ENCODE measurements at places on chromosomes 1 and 21. TPM values are rescaled to one million over a fixed set of nuclear protein-coding genes. Genes with fewer than 3 reads are reported as not detected.
A peak's percentile ranks its signal among the peaks of the same experiment; 100 is the strongest.

DNA sequence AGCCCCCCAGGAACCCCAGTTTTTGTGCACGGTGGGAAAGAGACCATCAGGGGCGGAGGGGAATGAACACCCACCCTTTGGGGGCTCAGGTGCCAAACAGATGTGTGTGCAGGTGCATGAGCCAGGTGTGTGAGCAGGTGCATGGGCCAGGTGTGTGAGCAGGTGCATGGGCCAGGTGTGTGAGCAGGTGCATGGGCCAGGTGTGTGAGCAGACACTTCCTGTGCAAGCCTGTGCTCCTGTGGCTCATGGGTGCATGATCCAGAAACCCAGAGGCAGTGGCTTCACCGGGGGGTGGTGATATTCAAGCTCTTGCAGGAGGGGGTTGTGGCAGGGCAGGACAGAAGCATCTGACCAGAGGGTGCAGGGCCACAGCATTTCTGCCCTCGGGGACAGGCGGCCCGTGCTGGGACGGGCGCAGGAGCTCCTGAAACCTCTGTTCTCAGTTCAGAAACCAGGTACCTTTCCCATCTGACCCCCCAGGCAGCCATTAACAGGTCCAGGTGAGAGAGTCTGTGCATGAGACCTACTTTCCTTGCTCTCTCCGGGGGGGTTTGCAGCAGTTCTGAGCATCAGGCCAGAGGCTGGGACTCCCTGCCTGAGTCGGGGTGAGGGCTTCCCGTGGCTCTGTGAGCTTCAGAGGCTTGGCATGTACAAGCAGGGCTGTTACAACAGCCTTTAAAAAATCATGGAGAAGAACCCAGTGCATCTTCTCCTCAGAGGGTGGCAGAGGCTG is 29.1 kb downstream of the COL18A1 start:
- DNase-seq: no peak

Gene PCSK9
- 1.2 TPM for total RNA-seq

Gene FAAH
- 0.26 TPM for total RNA-seq

DNA sequence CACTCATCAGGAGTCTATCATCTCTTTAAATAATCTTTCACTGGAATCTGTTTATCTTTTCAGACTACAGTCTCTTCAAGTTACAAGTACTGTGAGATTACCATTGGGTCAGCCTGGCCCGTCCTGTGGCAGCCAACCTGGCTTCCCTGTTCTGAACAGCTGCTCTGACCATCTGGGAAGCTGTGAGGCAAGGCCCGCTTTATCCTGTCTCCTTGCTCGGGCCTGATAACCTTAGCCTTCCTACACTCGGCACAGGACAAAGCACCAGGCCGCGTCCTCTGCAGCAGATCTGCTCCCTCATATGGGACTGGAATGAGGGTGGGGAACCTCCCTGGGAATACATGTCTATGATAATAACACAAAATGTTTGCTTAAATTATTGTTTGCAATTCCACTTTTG is 113.3 kb downstream of the PTPN14 start:
- DNase-seq: peak; percentile 65

- no peak for DNase-seq
Measured at GRCh38 chr1:119621705-119622104, 26.4 kb downstream of the ZNF697 start.

Gene RUNX3
- not detected for total RNA-seq

DNA sequence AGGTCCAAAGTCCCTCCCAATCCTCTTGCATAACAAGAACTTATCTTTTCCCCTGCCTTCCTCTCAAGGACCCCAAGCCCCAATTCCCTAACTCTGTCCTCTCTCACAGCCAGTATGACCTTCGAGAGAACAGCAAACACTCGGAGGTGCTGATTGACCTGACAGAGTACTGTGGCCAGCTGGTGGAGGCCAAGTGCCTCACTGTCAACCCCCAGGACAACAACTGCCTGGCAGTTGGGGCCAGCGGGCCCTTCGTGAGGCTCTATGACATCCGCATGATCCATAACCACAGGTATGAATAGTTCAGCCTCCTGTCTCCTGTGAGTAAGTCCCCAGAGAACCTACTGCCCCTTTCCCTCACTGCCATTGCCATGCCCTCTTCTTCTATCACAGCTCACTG is 29.9 kb upstream of the TMEM222 start:
- peak; percentile 89 for DNase-seq

GRCh38 chr1:211588711-211589110 is 9.8 kb upstream of the SLC30A1 start:
- DNase-seq: no peak

DNA sequence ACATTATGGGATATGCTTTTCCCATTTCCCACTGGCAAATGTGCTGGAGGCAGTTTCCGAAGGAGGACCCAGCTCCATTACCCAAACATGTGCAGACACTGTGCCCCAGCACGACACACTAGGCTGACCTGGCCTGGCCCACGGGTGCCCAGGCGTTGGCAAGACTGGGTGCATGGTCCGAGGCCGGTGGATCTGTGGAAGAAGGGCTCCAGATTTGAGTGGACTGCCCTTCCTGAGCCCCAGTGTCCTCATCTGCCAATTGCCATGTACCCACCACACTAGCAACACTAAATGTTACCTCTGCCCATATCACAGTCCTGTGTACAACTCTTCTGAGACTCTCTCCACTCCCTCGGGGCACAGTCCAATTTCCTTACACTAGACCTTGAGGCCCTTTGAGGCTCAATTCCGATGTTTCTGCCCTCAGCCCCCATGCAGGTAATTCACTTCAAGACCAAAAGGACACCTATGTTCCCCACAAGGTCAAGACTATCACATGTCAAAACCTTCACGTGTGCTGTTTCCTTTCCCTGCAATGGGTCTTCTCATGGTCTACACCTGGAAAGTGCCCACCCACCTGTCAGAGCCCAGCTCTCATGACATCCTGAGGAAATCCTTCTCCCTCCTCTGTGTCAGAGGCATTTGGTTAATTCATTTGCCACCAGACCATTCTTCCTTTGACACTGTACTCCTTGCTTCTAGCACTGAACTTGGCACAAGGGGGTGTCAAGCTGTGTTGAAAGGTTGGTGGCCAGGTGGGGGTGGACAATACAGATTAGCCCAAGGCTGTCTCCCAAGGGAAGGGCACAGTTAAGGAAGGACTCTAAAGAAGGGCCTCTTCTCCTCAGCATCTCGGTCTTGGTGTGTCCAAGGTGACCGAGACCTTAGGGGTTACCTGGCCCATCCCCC is 124.9 kb downstream of the DMRTB1 start:
- no peak for DNase-seq

DNA sequence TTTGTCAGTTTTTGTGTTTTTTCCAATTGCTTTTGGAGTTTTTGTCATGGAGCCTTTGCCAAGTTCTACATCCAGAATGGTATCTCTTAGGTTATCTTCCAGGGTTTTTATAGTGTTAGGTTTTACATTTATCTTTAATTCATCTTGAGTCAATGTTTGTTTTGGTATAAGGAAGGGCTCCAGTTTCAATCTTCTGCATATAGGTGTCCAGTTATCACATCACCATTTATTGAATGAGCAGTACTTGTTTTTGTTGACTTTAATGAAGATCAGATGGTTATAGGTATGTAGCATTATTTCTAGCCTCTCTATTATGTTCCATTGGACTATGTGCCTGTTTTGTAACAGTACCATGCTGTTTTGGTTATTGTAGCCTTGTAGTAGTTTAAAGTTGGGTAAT is 1233.1 kb downstream of the PLA2G4A start:
- no peak for DNase-seq

- DNase-seq: no peak
Measured at GRCh38 chr1:210645582-210646257, 317.0 kb downstream of the HHAT start.

DNA sequence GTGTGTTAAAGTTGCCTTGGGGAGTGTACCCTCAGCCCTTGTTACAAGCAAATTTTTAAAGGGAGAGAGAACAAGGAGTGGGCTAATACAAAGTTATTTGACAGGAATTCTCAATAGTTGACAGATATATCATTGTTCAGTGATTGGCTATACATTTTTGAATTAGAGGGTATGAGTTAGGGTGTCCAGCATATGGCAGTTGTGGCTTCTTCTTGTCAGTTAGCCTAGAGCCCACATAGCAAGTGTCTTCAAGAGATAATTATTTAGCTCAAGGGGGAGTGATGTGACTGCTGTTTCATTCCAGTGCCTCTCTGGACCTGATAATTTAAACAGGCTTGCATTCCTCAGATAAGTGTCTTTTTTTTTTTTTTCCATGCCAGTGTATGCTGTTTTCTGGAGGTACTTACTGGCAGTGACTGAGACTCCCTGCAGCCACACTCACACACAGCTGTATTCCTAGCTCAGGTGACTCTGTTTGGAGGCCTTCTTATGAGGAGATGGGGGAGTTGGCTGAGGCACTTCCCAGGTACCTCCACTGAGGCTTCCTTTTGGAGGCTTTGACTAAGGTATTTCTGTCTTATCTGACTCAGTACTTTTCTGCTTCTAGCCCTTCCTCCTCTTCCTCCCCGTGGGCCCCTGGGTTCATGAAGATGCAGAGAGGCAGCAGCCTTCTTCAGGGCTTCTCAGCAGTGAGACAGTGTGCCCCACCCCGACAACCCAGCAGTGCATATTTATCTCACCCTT is 32.3 kb downstream of the IVNS1ABP start:
- DNase-seq: no peak

Data from myocyte (in vitro differentiated cells).